ENCODE measurements at places on chromosomes 1 and 21.

GRCh38 chr21:42049578-42050430 is 21.3 kb upstream of the UMODL1 start:
- no peak for DNase-seq

DNA sequence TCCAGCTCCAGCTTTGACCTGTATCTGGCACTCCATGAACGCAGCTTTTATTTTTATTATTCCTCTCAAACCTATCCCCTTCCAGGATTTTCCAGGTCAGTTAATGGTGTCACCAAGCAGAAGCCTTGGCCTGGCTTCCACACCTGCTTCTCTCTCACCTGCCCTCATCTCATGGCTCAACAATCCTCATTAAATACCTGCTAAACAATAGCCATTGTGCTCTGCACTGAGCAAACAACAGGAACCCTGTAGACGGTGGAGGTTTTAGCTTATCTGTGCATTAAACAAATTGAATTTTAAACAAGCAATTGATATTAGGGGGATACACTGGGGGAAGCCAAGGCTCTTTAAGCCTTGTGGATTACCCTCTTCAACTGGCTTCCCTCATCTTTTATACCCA is 15.3 kb downstream of the PYCR2 start:
- DNase-seq, result no peak

- no peak for DNase-seq
Measured at GRCh38 chr1:80751204-80751603, 1049.5 kb upstream of the ADGRL2 start.

- no peak for DNase-seq
Measured at GRCh38 chr1:24020025-24020424, 39.9 kb upstream of the SRSF10 start.

- DNase-seq, result no peak
Measured at GRCh38 chr1:87369736-87370478, 41.2 kb downstream of the LMO4 start.

- no peak for DNase-seq
Measured at GRCh38 chr1:107047602-107048001, 8.9 kb upstream of the PRMT6 start.

DNA sequence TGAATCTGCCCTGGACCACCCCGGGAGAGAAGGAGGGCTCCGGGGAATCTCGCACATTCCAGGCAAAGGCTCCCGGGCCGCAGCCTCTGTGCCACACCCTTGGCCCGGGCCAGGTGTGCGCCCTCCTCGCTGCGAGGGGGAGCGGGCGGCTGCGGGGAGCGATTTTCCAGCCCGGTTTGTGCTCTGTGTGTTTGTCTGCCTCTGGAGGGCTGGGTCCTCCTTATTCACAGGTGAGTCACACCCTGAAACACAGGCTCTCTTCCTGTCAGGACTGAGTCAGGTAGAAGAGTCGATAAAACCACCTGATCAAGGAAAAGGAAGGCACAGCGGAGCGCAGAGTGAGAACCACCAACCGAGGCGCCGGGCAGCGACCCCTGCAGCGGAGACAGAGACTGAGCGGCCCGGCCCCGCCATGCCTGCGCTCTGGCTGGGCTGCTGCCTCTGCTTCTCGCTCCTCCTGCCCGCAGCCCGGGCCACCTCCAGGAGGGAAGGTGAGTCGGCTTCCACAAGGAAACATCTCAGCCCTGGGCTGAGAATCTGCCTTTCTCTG is at the start of gene LAMC2:
TSS of gene LAMC2 (plus strand) at position 324 of the 550 bp plus-strand sequence. CDS start at position 413, 89 bp downstream.
- no peak for DNase-seq

- no peak for DNase-seq
Measured at GRCh38 chr1:151131701-151132334, 14.6 kb downstream of the SEMA6C start.

GRCh38 chr1:107776900-107777663 is 187.9 kb downstream of the VAV3 start:
- no peak for DNase-seq

DNA sequence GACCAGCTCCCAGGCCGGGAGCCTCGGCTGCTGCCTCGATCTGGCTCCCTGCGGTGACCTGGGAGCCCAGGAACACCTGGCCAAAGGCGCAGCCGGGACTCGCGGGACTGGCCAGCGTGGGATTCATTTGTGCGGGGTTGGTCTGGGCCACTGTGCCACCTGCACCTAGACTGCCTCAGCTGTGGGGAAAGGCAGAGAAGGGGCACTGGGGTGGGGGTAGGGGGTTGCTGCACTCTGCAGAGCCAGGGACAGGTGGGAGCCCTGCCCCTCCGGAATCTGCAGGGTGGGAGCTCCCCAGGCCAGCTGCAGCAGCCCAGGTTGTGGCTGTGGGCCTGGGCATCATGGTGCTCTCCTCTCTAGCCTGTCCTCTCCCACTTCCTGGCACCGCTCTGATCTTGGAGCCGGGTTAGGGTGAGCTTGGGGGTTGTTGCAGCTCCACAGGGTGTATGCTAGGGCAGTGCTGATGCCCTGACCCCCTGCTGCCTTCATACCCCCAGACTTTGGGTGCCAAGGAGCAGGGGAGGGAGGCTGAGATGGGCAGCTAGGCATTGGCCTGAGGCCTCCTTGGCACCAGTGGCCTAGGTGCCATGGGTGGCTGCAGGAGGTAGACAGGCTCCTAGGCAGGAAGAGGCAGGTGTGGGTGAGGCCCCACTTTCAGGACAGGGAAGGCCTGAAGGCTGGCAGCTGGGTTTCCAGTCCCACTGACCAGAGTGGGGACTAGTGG is 57.5 kb upstream of the ETV3 start:
- no peak for DNase-seq

DNA sequence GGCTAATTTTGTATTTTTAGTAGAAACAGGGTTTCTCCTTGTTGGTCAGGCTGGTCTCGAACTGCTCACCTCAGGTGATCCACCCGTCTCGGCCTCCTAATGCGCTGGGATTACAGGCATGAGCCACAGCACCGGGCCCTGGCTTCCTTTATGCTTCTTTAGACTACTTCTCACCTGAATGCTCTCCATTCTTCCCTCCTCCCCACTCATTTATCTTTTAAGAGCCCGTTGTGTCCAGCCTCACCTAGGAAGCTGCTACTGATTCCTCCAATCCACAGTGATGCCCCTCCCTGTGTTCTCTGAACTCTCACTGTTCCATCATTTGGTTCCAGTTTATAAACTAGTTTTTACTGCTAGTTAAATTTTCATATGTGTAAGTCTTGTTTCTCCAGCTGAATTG is 44.9 kb upstream of the NR5A2 start:
- DNase-seq, result no peak

- no peak for DNase-seq
Measured at GRCh38 chr1:165855010-165855838, 27.8 kb downstream of the UCK2 start.

GRCh38 chr1:114585231-114585630 is 3.8 kb upstream of the BCAS2 start:
- no peak for DNase-seq

- DNase-seq, result no peak
Measured at GRCh38 chr1:61050541-61051442, 31.6 kb upstream of the NFIA start.

DNA sequence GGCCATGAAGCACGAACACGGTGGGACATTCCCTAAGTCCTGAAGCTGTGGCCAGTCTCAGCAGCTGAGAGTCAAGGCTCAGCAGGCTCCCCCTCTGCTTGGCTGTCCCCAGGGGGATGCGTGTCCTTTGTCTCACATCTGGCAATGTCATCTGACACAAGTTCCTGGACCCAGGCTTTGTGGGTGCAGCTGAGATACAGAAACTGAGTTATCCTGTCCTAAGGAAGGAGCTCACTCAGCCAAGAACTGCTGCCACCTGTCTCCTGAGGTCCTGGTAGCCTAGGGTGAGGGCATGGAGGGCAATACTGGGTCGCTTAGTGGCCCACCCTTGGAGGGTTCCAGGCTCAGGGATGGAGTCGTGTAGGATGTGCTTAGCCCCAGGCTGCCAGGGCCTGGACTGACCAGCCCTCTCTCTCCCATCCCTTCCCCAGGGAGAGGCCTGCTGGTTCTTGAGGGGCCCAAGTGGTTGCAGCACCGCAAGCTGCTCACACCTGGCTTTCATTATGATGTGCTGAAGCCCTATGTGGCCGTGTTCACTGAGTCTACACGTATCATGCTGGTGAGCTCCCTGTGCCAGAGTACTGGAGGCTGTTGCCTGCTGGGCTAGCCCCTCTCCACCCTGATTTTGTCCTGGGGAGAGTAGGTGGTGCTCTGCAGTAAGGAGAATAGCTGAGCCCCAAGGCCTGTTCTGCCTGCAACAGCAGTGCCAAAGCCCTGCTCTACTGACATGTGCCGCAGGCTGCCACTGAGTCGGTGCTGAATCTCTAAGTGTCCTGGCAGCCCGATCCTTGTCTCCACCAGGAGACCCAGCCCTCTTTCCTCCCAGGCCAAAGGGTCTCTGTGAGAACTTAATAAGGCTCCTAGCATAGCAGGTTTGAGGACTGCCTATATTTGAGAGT is 13.5 kb downstream of the CYP4B1 start:
- DNase-seq, result no peak

- no peak for DNase-seq
Measured at GRCh38 chr1:4265836-4266235, 365.8 kb upstream of the C1orf174 start.

DNA sequence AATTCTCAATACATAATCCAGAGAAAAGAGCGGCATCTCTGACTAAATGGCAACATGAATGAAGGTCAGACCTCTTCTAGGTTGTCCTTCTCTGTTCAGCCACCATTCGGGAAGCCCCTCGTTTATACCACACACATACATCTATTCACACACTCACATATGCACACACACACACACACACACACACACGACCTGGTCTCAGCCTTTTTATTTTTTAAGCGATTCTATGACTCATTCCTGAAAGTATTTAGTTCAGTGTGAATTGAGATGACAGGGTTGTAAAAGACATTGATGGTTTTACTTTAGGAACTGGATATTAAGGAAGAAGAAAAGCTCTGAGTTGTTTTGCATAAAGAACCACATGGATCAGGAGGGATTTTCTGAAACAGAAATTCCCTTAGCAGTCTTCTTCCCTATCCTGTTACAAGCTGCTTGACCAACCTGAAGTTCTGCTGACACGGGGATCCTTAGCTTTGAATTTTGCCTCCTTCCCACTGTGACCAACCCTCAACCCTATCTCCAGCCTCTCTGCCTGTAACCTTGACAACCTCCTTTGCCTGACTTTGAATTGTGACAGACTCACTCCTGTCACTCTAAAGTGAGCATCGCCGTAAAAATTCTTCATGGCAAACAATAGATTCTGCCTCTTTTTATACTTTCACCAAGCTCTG is 383.1 kb upstream of the ESRRG start:
- no peak for DNase-seq

DNA sequence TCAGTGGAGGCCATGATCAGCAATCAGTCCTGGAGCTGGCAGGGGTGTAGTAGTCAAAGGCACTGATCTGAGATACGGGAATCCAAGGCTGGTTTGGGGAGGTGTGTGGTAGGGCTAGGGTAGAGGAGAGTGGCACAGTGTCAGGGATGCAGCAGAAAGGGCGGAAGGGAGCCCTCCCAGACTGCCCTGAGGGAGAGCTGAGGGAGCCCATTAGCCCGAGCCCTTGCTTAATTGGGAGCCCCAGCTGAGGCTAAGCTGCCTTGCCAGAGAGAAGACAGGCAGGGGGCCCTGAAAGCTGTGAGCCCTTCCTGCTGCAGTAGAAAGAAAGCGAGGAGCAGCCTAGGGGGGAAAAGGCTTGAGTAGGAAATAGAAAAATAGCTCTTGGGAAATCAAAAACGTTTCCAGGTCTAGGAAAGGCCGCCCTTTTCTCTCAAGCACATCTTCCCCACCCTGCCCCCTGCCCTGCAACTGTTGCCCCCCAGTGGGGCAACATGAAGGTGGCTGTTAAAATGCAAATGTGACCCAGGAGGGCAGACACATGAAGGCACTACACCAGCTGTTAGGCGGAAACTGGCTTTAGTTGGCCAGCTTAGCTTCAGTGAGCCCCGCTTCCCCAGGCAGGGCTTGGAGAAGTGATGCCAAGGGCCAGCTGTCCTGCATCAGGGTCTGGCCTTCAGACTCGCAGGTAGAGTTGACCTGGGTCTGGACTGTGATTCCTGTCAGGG is 106.2 kb downstream of the UCK2 start:
- no peak for DNase-seq

- no peak for DNase-seq
Measured at GRCh38 chr1:15627343-15627988, 10.2 kb downstream of the DDI2 start.

- no peak for DNase-seq
Measured at GRCh38 chr21:37502947-37503346, 136.4 kb downstream of the DYRK1A start.

- DNase-seq, result no peak
Measured at GRCh38 chr1:180444522-180444921, 57.9 kb downstream of the ACBD6 start.

- DNase-seq, result no peak
Measured at GRCh38 chr1:86000601-86001000, 156.0 kb downstream of the COL24A1 start.

GRCh38 chr1:111486431-111486830 is 12.6 kb downstream of the C1orf162 start:
- no peak for DNase-seq

All from cortex of kidney (tissue), 1 donor.